ENCODE measurements at places on chromosomes 5 and 9. TPM values are rescaled to one million over a fixed set of nuclear protein-coding genes. Genes with fewer than 3 reads are reported as not detected.

Gene SPATA31D4
- not detected for total RNA-seq

DNA sequence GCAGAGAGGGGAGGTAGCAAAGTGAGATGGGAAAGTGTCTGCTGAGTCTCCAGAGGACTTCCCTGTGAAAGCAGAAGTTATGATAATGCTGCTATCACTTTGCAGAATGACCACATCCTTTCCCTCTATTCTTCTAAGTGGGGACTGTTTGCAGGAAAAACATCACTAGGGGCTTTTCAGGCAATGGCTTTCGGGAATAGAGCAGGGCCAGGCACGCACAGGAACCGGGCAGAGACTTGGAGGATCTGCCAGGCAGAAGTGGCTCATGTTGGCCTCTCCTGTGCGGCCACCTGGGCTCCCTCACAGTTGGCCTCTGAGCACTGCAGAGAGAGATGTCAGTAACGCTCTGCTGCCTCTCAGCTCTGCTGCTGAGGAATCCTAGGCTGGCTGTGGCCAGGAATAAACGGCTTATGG is 214.7 kb downstream of the MAST4 start:
- no peak for DNase-seq

DNA sequence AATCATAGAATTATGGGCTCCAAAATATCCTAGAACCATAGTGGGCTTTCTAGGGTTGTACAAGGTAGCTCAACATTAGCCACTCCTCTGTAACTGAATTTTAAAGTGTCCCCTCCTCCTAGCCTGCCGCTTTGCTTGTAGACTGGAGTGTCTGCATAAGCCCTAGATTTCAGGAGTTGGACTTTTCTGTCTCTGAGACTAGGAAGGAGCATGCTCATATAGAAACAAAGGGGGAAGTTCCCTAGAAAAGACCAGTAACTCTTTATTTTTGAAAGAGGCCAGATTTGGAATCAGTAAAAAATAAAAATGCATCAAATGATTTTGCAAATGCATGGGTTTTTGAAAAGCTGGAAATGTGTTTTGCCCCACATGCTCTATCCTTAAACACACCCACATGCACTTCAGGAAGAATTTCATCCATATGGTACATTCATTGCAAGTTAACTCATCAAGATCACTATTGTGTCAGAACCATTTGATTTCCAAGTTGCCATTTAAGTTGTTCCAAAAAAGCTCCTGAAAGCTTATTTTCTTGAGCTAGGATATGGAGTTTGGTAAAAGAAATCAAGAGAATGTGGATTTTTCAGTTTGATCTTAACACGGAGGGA is 121.0 kb upstream of the NR3C1 start:
- no peak for DNase-seq

Gene KIAA1958
- total RNA-seq = 13.3 TPM

GRCh38 chr5:40676613-40677343 is 2.9 kb upstream of the PTGER4 start:
- no peak for DNase-seq
